ENCODE measurements at places on chromosomes 3 and 15. TPM values are rescaled to one million over a fixed set of nuclear protein-coding genes. Genes with fewer than 3 reads are reported as not detected.
A peak's percentile ranks its signal among the peaks of the same experiment; 100 is the strongest.

DNA sequence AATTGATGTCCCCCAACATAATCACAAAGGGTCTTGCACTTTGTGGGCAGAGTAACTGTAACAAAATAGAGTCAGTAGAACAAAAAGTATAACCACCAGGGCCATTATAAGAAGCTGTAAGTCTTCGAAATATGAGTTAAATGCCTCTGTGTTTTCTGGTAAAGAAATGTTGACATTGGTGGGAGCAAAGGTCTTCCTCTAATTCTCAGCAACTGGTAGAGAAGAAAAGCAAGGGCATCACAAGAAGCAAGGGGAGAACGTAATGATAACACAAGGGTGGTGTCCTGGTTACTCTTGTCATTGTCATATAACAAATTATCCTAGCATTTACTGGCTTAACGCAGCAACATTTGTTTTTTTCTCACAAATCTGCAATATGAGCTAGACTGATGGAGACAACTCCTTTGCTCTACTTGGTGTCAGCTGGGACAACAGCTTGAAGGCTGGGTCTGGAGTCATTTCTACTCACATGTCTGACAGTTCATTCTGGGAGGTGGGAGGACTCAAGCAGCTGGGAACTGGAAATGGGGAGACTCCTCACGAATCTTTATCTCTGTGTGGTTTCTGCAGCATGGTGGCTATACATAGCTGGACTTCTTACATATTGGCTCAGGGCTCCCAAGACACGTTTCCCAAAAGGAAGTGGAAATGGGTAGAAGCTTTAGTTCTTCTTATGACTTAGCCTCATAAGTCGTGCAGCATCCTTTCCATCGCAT, 20.2 kb downstream of the DNAJB11 start:
- H3K4me3 ChIP-seq = no peak overlapping the region
- no peak for DNase-seq
- no peak overlapping the region for H3K27ac ChIP-seq
- H3K4me1 ChIP-seq = no peaks in the 10 kb centered on the region
- peaks cover 5% of the 10 kb centered on the region for H3K36me3 ChIP-seq

DNA sequence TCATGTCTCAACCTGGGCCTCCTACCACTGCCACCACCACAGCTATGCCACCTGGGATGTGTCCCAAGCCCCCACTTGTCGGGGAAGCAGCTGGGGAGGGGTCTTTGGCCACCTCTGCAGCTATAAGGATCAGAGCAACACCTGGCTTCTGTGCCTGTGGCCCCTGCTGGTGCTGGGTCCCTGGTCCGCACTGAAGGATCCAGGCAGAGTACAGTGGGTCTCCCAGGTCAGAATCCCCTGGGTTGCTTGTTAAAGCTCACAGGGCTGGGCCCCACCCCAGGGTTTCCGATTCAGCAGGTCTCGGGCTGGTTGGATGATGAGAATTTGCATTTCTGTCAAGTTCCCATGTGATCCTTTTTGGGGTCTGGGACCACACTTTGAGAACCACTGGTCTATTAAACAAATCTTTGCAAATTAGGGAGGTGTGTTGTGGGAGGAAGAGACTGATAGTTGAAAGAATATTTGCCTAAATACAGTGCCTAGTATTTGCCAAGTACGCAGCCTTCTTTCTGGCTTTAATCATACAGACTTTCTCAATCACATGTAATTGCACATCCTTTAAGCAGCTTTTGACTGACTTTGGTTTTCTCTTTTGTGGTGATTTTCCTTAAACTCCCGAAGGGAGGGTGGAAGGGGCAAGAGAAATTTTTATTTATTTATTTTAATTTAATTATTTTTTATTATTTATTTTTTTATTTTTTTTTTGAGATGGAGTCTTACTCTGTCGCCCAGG, 127.3 kb downstream of the IGF1R start:
- no peak overlapping the region for H3K27ac ChIP-seq
- H3K4me3 ChIP-seq = no peak overlapping the region
- H3K4me1 ChIP-seq = peaks cover 33% of the 10 kb centered on the region
- no peaks in the 10 kb centered on the region for H3K27me3 ChIP-seq

- no peak overlapping the region for H3K4me3 ChIP-seq
- H3K36me3 ChIP-seq = no peaks in the 10 kb centered on the region
- H3K4me1 ChIP-seq = no peaks in the 10 kb centered on the region
- H3K27me3 ChIP-seq = no peaks in the 10 kb centered on the region
- H3K27ac ChIP-seq = no peak overlapping the region
These were observed 74.2 kb upstream of the SATB1 start for GRCh38 chr3:18499301-18499700.

GRCh38 chr3:140911822-140912221, 29.8 kb upstream of the SLC25A36 start:
- no peak overlapping the region for H3K27ac ChIP-seq
- H3K36me3 ChIP-seq = no peaks in the 10 kb centered on the region
- no peak overlapping the region for H3K4me3 ChIP-seq
- H3K4me1 ChIP-seq = no peaks in the 10 kb centered on the region
- H3K27me3 ChIP-seq = no peaks in the 10 kb centered on the region
- DNase-seq = no peak

DNA sequence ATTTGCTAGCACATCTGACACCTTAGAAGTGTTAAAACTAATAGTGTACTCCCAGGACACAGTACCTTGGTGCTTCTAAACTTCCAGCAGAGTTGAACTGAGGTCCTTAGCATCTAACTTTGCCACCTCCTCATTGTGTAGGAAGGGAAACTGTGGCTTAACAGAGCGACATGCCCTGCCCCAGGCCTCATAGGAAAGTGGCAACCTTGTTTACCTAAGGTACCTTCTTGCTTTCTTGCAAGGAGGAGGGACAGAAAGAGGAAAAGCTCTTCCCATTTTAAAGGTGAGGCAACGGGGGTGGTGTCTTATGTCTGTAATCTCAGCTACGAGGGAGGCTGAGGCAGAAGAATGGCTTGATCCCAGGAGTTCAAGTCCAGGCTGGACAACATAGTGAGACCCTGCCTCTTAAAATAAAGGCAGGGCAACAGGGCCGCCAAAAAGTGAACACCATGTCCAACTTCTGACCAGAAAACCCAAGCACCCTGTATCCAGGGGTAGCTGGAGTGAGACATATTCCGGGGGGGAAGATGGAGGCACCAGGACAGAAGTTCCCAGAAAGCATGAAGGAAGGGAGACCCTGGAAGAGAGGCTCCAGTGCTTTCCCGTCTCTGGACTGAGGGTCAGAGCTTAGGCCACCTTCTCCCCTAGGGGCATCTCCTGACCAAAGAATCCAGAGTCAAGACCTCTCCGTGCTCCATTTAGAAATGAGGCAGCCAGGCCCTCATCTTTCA, 540 bp upstream of the KLHL40 start:
- no peaks in the 10 kb centered on the region for H3K36me3 ChIP-seq
- DNase-seq = no peak
- no peak overlapping the region for H3K27ac ChIP-seq
- H3K4me1 ChIP-seq = no peaks in the 10 kb centered on the region

DNA sequence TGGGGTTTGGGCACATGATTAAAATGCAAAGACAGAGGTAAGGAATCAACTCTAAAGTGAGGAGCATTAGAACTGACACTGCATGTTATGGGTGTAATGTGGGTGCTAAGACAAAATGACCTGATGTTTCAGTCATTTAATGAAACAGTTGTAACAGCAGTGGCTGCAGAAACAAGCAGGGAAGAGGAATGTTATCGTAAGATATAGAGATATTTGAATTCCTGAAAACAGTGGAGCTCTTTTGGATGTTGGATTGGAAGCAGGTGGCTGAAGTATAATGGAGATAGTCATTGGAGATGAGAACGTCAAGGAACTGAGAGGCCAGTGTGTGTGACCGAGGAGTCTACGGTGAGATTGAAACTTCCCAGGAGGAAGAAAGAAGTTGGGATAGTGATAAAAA, 1065.2 kb downstream of the ZPLD1 start:
- no peaks in the 10 kb centered on the region for H3K27me3 ChIP-seq
- DNase-seq = no peak
- no peaks in the 10 kb centered on the region for H3K36me3 ChIP-seq
- no peak overlapping the region for H3K4me3 ChIP-seq

DNA sequence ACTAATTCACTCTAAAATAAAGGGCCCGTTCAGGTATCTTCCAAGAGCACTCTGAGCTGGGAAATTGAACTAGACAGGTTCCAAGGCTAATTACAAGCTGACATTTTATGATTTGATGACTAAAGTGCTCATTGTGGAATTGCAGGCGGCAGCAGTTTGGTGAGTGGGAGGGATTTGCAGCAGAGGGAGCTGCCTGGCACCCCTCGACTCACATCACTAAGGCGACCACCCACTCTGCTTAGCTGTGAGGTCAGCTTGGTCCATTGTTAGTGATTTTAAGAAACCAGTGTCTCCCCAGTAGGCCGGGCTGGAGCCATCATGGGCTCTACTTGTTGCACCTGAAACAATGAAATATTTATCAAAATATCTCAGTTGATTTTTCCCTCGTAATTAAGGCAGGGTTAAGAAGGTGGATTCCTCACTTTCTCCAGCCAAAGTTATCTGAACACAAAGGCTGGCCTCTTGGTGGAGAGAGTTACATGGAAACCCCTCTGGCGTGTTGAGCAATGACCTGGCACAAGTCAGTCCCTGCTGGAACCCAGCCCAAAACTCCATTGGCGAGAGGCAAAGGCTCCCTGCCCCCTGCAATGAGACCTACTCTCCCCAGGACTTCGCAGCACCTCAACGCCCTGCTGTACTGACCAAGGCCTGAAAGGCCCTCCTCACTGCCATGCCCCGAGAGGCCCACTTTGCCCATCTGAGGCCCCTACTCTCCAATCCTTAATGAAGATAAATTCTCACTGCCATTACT, 65.0 kb upstream of the ATP2B2 start:
- no peak overlapping the region for H3K27ac ChIP-seq
- H3K36me3 ChIP-seq = no peaks in the 10 kb centered on the region
- peaks cover 6% of the 10 kb centered on the region for H3K27me3 ChIP-seq
- H3K4me1 ChIP-seq = no peaks in the 10 kb centered on the region
- H3K4me3 ChIP-seq = no peak overlapping the region
- no peak for DNase-seq

DNA sequence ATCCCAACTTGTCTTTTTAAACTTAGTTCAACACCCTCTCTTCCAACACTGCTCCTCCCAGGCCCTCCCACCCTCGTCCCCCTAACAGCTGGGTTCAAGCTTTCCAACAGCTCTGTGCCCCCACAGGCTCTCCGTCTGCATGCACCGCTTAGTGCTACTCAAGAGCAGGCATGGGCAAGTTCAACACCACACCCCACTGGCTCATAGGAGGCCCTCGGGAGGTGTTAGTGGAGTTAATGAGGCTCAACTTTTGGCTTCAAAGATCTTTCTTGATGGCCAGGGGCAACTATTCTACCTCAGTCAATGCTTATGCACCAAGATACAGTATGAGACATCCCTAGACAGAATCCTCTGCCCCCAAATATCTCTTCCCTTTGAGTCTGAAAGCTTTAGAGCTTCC, 114.4 kb downstream of the ANP32A start:
- no peak for DNase-seq
- H3K4me3 ChIP-seq = no peak overlapping the region
- H3K36me3 ChIP-seq = peaks cover under 1% of the 10 kb centered on the region
- H3K27me3 ChIP-seq = no peaks in the 10 kb centered on the region
- no peak overlapping the region for H3K27ac ChIP-seq

GRCh38 chr15:92394309-92395097, 822 bp downstream of the ST8SIA2 start:
- H3K4me3 ChIP-seq = no peak overlapping the region
- H3K36me3 ChIP-seq = no peaks in the 10 kb centered on the region
- DNase-seq = no peak
- peaks cover 10% of the 10 kb centered on the region for H3K4me1 ChIP-seq
- no peak overlapping the region for H3K27ac ChIP-seq

DNA sequence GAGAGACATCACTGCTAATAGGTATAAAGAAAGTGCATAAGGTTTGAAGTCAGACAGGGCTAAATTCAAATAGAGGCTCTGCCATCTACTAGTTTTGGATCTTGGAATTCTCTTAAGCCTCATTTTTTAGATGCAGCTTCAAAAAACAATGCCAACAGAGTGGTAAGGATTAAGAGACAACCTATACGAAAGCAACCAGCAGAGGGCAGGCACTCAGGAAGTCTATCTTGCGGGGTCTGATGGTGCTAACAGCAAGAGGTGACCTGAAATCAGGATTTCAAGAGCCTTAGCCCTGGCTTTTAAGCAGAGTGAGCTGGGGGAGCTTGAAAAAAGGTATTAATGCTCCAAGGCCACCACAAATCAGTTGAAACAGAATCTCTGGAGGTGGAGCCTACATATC, 40.7 kb downstream of the LDHAL6B start:
- H3K27ac ChIP-seq = no peak overlapping the region
- peak; percentile 51 for DNase-seq
- no peaks in the 10 kb centered on the region for H3K36me3 ChIP-seq
- H3K4me3 ChIP-seq = no peak overlapping the region
- no peaks in the 10 kb centered on the region for H3K4me1 ChIP-seq

GRCh38 chr3:127101411-127102187, 91.3 kb upstream of the PRR23E start:
- H3K4me1 ChIP-seq = no peaks in the 10 kb centered on the region
- H3K27me3 ChIP-seq = no peaks in the 10 kb centered on the region
- no peak overlapping the region for H3K4me3 ChIP-seq

DNA sequence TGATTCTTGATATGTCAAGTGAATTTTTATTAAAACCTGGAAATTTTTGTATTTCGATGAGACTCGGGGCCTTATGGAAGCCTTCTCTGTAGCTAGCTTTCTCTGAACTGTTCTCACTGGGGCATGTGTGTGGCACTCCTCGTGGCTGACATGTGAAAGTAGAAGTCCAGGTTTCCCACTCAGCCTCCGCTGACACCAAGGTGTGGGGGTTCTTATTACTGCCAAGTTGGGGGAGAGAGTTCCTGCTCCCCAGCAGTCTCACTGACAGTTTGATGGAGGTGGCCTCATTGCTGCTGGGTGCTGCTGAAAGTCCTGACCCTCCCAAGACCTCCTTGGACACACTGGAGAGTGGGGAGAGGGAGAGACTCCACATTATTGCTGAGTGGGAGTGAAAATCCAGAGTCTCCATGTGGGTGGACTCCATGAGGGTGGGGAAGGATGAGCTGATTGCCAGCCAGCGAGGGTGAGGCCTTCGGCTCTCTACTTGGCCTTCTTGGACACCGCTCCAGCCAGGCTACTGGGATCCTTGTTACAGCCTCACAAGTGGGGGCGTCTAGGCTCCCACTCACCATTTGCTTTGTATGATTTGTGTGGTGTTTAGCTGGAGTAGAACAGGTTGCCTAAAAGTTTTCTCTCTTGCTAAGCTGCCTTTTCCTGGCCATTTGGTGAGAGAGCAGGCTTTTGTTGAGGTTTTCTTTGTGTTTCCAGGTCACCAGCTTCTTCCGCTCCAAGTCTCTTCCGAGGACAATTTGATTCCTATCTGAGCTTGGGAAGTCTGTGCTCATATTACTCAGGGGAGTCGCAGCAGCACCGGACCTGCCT, 64.1 kb downstream of the LSM3 start:
- H3K36me3 ChIP-seq = no peaks in the 10 kb centered on the region
- no peak for DNase-seq
- no peaks in the 10 kb centered on the region for H3K4me1 ChIP-seq
- no peak overlapping the region for H3K27ac ChIP-seq
- H3K4me3 ChIP-seq = no peak overlapping the region

- no peak overlapping the region for H3K27ac ChIP-seq
- no peaks in the 10 kb centered on the region for H3K36me3 ChIP-seq
- no peak for DNase-seq
- no peaks in the 10 kb centered on the region for H3K27me3 ChIP-seq
- no peak overlapping the region for H3K4me3 ChIP-seq
These were observed 721.0 kb downstream of the OTOL1 start for GRCh38 chr3:162217647-162218046.

Gene SLC25A38
- 28.4 TPM for total RNA-seq

Gene MOBP
- total RNA-seq = 0.18 TPM

Gene FBLN2
- 40.8 TPM for total RNA-seq

Gene HYAL2
- total RNA-seq = 155 TPM

Gene CPEB1
- 2.7 TPM for total RNA-seq

Gene SENP5
- total RNA-seq = 29.7 TPM

Gene CAPN3
- total RNA-seq = 47.2 TPM

Gene ITIH4
- total RNA-seq = 23.7 TPM

Gene OCA2
- total RNA-seq = 1.2 TPM

Gene GRK7
- not detected for total RNA-seq
